ENCODE measurements at places on chromosomes 7 and 10. TPM values are rescaled to one million over a fixed set of nuclear protein-coding genes. Genes with fewer than 3 reads are reported as not detected.

DNA sequence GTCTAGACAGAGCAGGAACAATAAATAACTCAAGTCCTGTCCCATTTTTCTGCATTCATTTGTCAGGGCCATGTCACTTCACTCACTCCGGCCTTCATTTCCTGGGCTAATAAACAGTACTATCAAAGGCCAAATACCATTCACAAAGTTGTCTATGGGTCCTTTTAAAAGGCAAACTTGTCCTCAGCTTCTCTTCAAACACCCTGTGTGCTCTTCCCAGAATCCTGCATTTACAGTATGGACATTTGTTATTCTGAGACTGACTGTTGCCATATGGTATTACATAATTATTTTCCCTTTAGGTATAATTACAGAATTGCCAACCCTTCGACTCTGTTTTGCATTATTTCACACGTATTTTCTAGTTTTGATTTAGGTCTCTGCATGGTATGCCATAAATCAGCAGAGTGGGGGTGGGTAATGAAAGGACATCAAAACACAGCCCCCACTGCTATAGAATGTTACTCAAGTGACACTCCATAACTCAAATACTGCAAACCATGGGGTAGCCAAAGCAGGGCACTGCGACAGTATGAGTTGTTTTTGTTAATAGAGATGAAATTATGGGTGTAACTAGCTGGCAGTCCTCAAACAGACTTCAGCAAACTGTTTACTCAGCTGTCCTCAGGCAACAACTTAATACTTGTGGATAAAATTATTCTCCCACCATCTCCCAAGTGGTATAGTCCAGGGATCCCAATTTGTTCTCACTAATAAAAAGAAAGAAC lies 183.7 kb downstream of the TRIL start:
- no peak for DNase-seq

DNA sequence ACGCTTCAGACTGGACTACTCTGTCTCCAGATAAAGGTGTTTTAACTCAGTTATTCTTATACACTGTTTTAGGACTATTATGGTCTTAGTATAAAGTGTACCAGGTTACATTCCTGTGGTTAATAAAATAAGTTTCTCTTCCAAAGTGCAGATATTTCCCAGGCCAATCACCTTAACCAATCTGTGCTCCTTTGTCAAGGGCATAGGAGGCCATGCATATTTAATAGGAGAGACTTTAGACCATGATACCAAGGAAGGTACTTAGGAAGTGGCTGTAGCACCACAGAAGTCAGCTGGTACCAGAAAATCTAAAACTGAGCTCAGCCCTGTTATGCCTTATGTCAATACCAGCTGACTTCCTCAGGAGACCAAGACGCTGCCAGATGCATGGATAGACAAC lies 226.5 kb upstream of the TMEM72 start:
- no peak for DNase-seq

DNA sequence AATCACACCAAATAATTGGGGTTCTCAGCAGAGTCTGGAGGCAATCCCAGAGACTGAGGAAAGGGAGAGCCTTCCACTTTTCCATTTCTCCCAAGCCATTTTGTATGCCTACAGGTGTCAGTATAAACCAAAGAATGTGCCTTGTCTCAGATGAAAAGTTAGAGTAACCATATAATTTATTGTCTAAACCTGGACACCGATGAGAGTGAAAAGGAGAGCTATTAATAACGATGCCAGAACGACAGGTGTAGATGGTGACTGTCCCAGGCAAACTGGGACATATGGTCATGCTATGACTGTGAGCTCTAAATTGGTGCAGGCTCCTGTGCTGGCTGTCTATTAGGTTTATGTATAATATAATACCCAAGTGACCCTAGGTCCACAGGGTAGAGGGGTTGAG lies 219.6 kb downstream of the ARHGAP12 start:
- no peak for DNase-seq

DNA sequence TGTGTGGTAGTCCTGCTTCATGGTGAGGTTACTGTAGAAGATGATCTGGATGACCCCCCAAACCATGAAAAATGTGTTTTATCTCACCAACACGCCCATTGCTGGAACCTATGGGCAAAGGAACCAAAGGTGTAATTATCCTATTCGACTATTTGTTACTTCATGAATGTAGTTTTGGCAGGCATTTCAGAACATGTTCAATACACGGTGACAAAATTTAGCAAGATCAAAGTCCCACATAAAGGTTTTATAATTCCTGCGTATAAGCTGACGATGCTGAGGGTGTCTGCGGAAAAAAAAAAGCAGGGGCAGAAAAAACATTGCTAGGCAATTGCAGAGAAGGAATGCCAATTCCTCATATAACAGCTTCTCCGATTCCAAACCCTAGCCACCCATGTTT lies 13.3 kb downstream of the RAPGEF5 start:
- no peak for DNase-seq

GRCh38 chr7:31783221-31783620 lies 96.2 kb downstream of the PPP1R17 start:
- no peak for DNase-seq

GRCh38 chr10:128714644-128715415 lies 588.6 kb upstream of the MKI67 start:
- no peak for DNase-seq

- no peak for DNase-seq
These were observed 196.8 kb downstream of the TAX1BP1 start for GRCh38 chr7:27936768-27937102.

GRCh38 chr10:49175587-49176309 lies 12.4 kb downstream of the TMEM273 start:
- no peak for DNase-seq

DNA sequence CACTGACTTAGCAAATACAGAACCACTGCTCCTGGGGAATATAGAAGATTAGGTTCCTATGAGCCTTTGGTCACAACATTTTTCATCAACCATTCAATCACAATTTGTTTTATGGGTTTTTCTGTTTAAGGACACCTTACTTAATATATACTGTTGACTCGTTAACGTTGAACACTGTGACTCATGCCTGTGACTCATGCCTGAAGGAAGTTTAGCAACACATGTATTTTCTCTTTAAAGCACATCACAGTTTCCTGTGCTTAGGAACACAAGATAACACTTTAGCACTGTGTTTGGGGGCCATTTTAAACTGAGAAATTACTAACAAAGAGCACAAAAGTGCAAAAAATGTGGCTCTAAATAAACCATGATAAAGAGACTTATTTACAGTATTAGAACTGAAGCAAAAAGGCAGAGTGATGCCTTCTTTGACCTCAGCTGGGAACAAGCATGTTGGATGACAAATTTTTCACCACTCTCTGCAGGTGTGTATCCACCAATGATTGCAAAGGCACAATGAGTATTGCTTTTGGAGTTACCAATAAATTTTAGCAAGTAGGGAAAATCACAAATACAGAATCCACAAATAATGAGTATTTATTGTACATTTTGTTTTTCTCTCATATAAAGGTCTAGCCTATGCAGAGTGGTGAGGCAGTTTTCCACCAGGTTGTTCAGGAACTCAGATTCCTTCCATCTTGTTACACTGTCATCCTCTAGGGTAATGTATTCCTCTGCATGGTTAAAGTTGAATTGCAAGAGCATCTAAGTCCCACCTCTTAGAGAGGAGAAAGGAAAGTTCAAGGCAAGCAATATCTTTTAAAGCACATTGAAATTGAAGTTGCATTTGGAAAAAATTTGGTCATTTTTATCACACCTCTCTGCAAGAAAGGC lies 7.3 kb downstream of the FGFBP3 start:
- DNase-seq = no peak

DNA sequence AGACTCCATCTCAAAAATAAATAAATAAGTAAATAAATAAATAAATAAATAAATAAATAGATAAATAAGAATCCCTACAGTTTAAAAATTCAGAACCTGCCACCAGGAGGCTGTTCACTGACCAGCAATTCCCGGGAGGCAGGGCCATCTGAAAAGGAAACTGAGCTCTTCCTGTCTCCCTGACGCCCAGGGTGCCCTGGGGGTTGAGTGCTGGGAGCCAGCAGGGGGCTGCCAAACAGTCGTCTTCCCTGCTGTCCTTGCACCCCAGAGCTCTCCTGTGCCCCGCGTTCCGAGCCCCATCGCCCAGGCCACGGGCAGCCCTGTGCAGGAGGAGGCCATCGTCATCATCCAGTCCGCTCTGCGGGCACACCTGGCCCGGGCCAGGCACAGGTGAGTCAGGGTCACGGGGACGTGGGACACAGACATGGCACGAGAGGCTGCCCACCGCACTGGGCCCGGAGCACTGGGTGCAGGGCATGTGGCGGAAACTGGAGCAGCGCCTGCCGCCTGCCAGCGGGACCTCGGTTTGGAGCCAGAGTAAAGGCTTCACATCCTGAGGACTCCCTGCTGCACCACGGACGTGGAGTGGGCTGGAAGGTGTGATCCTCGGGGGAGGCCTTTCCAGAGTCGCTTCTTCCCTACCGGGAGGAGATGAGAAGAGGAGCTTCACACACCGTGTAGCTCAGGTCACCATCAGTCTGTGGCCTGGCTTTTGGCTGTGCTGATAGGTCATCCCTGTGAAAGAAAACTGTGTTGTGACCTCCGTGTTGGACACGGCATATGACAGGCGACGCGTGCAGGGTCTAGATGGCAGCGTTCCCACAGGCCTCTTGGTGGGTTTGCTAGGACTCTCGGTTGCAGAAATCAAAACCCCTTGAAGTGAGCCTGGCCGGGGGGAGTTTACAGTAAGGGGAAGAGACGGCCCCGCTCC lies 25.9 kb upstream of the TTYH3 start:
- DNase-seq = no peak

DNA sequence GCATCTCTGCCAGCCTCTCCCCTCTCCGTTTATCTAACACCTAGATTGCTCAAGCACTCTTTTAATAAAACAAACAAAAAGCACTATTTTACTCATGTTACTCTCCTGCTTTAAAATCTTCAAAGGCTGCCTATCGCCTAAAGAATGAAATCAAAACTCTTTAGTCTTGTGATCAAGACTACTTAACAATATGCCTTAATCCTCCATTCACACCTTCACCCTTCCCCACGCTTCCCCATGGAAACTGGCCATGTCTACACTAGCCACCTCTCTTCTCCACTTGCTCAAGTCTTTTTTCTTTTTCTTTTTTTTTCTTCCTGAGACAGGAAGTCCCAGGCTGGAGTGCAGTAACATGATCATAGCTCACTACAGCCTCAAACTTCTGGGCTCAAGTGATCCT lies 47.8 kb upstream of the TMEM213 start:
- no peak for DNase-seq

GRCh38 chr7:26900251-26900650 lies 35.9 kb upstream of the SKAP2 start:
- DNase-seq = no peak

GRCh38 chr7:155009570-155010157 lies 6.7 kb upstream of the PAXIP1 start:
- DNase-seq = peak; percentile 51

DNA sequence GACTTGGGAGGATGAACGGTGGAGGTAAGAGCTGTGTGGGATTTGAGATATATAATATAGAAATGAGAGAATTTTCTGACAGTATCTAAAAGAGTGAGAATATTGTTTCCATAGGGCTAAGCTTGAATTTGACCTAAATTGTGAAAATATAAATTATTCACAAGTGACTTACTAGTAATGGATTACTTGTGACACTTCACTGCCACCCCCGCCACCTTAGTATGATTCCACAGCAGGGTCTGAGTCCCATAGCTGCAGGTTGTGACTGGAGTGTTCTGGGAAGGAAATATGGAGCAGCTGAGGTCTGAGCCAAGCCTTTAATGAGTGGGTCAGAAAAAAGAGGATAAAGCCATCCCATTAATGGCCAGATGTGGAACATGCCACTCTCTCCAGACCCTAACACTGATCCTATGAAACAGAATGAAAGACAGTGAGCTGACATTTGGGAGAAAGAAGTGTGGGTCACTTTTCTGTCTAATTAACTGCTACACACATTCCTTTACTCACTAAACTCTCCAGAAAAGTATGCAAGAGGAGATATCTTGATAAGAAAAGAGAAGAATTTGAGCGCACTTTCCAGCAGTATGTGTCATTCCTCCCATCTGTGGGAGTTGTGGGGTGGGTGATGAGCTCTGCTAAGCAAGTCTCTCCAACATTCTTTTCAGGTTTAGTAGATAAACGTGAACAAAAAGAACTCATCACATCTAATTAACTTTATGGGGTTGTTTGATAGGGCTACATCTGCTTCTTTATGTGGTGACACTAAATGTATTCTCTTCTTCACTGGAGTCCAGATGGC lies 1193.4 kb downstream of the SORCS3 start:
- DNase-seq = no peak

GRCh38 chr10:24974976-24975375 lies 22.6 kb upstream of the PRTFDC1 start:
- no peak for DNase-seq

- DNase-seq = no peak
These were observed 389.4 kb upstream of the AUTS2 start for GRCh38 chr7:69208848-69209247.

- DNase-seq = no peak
These were observed 85.8 kb downstream of the GSAP start for GRCh38 chr7:77330169-77330882.

The SPDYE3 gene
- total RNA-seq = not detected

The BTBD16 gene
- total RNA-seq = not detected

The ZFAND2A gene
- 11.1 TPM for total RNA-seq

The UPK3BL2 gene
- 4.6 TPM for total RNA-seq

The TMEM196 gene
- total RNA-seq = not detected

The DPCD gene
- total RNA-seq = 20.7 TPM

The SUN3 gene
- total RNA-seq = not detected

The ITPRID1 gene
- total RNA-seq = 1.2 TPM

All from H9 (cell line).